Mesothelial cell of epicardium (in vitro differentiated cells): ENCODE measurements at places on chromosomes 12 and 14.

DNA sequence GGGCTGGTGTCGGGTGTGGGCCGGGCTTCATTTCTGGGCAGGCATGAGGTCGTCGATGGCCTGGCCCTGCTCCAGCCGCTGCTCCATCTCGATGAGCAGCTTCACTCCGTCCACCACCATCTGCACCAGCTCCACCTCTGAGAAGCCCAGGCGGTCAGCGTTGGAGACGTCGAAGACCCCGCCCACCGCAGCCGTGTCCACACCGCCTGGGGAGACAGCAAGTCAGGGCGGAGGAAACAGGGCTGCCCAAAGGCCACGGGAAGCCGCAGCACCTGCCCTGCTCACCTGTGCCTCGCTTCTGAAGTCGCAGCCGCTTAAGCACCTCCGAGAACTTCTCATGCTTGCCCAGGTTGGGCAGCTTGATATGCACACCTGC lies 2.8 kb downstream of the CKB start:
- H3K27ac ChIP-seq = no peak overlapping the region
- no peaks in the 10 kb centered on the region for H3K36me3 ChIP-seq
- DNase-seq = no peak
- peaks cover 25% of the 10 kb centered on the region for H3K4me1 ChIP-seq
- H3K27me3 ChIP-seq = peaks cover 31% of the 10 kb centered on the region

- peaks cover 21% of the 10 kb centered on the region for H3K36me3 ChIP-seq
- H3K27me3 ChIP-seq = no peaks in the 10 kb centered on the region
- H3K4me3 ChIP-seq = no peak overlapping the region
- peaks cover under 1% of the 10 kb centered on the region for H3K4me1 ChIP-seq
These were observed 6.9 kb downstream of the RTRAF start for GRCh38 chr14:51996148-51996746.

DNA sequence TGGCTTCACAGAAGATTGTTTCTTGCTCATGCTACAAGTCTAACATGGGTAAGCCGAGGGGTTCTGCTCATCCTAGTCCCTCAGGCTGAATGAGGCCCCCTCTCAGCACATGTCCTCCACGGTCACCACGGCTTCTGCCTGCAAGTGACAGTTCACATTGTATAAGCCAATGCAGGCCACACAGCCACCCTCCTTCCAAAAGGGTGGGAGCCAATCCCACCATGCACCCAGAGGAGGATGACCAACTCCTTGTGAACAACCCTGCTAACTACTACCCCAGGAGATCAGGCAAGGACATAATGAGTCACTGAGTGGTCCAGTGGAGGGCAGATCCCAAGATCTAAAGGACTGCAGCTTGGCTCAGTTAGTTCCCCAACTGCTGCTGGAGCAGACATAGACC lies 6.1 kb downstream of the SPRING1 start:
- no peak overlapping the region for H3K27ac ChIP-seq
- no peak for DNase-seq
- H3K4me1 ChIP-seq = peaks cover 16% of the 10 kb centered on the region

DNA sequence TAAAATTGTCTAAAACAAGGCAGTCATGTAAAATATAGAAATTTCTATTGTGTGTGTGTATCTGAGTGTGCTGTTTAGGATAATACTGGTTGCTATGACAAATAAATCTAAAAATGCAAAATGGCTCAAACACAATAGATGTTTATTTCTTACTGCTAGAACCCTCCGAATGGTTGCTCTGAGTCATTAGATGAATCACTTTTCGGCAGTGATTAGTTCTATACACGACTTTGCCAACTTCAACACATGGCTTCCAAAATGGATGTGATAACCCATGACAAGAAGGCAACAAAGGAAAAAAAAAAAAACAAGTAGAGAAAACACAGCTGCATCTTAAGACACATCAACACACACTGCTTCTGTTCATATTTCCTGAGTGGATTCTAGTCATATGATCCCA lies 729.2 kb downstream of the AACS start:
- DNase-seq = no peak
- H3K4me3 ChIP-seq = no peak overlapping the region
- no peak overlapping the region for H3K27ac ChIP-seq
- H3K36me3 ChIP-seq = no peaks in the 10 kb centered on the region
- no peaks in the 10 kb centered on the region for H3K27me3 ChIP-seq

GRCh38 chr12:18580706-18581105 lies 157.1 kb downstream of the PLCZ1 start:
- H3K27ac ChIP-seq = no peak overlapping the region
- H3K27me3 ChIP-seq = no peaks in the 10 kb centered on the region
- H3K4me1 ChIP-seq = no peaks in the 10 kb centered on the region
- H3K4me3 ChIP-seq = no peak overlapping the region
- H3K36me3 ChIP-seq = peaks cover 21% of the 10 kb centered on the region

- no peaks in the 10 kb centered on the region for H3K36me3 ChIP-seq
- H3K4me1 ChIP-seq = peaks cover 58% of the 10 kb centered on the region
- no peak for DNase-seq
- H3K4me3 ChIP-seq = no peak overlapping the region
These were observed 136.1 kb downstream of the KICS2 start for GRCh38 chr12:64085996-64086395.

DNA sequence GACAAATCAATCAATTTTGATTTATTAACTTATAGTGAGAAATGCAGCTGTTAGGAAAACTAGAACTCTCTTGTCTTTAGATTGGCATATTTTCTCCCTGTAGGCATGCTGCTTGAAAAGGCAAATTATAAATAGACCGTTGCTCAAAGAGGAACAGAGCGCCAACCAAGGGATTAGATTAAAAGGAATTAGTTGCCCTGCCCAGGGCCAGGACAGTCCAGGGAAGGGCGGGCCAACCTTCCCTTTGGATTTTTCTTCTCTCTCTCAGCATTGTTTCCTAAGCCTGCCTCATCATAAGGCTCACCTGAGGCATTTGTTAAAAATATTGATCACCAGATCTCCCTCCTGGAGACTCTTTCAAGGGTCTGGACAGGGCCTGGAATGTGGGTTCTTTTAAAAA lies 8.6 kb downstream of the CIPC start:
- DNase-seq = no peak
- no peaks in the 10 kb centered on the region for H3K27me3 ChIP-seq
- peaks cover 34% of the 10 kb centered on the region for H3K4me1 ChIP-seq
- H3K4me3 ChIP-seq = no peak overlapping the region
- no peak overlapping the region for H3K27ac ChIP-seq

GRCh38 chr14:52052288-52052943 lies 16.4 kb downstream of the NID2 start:
- no peaks in the 10 kb centered on the region for H3K27me3 ChIP-seq
- peaks cover 63% of the 10 kb centered on the region for H3K4me1 ChIP-seq
- no peaks in the 10 kb centered on the region for H3K36me3 ChIP-seq
- DNase-seq = no peak

DNA sequence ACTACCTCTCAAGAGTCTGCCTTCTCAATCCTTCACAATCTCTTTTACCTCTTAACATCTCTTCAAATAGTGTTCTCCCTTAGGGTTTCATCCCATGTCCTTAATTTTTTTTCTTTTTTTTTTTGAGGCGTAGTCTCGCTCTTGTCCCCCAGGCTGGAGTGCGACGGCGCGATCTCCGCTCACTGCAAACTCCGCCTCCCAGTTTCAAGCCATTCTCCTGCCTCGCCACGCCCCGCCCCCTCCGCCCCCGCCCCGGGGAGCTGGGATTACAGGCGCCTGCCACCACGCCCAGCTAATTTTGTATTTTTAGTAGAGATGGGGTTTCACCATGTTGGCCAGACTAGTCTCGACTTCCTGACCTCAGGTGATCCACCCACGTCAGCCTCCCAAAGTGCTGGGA lies 7.0 kb upstream of the BCAT1 start:
- no peak for DNase-seq
- no peaks in the 10 kb centered on the region for H3K27me3 ChIP-seq
- H3K4me1 ChIP-seq = peaks cover 20% of the 10 kb centered on the region
- no peak overlapping the region for H3K27ac ChIP-seq
- no peak overlapping the region for H3K4me3 ChIP-seq

- H3K36me3 ChIP-seq = no peaks in the 10 kb centered on the region
- no peak within 1 kb of the TSS for H3K27ac ChIP-seq
- H3K4me3 ChIP-seq = no peak within 1 kb of the TSS
- H3K27me3 ChIP-seq = peaks cover 41% of the 10 kb centered on the region
- DNase-seq = peak; percentile 74
These were observed at the start of gene NEUROD4 for GRCh38 chr12:55019784-55020183. Gene NEUROD4 (plus strand): TSS chr12:55019974. CDS start chr12:55026440, 6,466 bp downstream.

GRCh38 chr14:85590784-85591183 lies 60.8 kb downstream of the FLRT2 start:
- no peak for DNase-seq
- peaks cover 12% of the 10 kb centered on the region for H3K4me1 ChIP-seq
- H3K27me3 ChIP-seq = no peaks in the 10 kb centered on the region
- no peak overlapping the region for H3K4me3 ChIP-seq

GRCh38 chr12:68980476-68981212 lies 47.7 kb upstream of the CPM start:
- peaks cover 6% of the 10 kb centered on the region for H3K4me1 ChIP-seq
- no peaks in the 10 kb centered on the region for H3K36me3 ChIP-seq
- DNase-seq = no peak

DNA sequence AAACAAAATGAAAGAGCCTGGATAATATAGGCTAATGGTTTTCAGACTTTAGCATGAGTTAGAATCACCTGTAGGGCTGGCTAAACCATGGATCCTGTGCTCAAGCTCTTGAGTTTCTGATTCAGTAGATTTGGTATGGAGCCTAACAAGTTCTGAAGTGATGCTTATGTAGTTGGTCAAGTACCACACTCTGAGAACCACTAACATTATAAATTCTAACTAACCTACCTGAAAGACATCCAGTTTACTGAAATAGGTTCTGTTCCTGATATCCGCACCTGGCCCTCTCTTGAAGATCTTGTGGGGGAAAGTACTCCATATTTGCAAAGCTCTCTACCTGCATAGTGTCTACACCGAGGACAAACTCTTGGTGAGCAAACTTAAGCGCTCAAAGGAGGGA lies 59.4 kb upstream of the VSX2 start:
- peaks cover 2% of the 10 kb centered on the region for H3K36me3 ChIP-seq
- no peak for DNase-seq
- H3K27ac ChIP-seq = no peak overlapping the region
- H3K27me3 ChIP-seq = no peaks in the 10 kb centered on the region

DNA sequence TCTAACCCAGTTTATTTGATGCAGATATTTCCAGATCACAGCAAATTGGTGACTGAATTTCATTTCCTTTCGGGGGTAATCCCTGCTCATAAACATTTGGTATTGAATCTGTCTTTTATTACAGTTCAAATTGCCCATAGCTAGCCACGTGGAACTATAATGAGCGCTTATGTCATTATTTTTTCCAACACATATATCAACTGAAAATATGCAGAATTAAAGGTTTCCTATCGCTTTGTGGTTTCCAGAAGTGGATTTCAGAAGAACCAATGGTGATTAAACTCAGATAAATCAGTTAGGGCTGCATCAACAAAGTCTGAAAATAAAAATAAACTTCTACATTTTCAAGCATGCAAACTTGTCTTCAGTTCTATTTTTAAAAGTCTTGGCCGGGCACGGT lies 111.9 kb downstream of the PIK3C2G start:
- no peak overlapping the region for H3K4me3 ChIP-seq
- no peaks in the 10 kb centered on the region for H3K4me1 ChIP-seq
- no peak overlapping the region for H3K27ac ChIP-seq
- H3K27me3 ChIP-seq = no peaks in the 10 kb centered on the region
- H3K36me3 ChIP-seq = peaks cover 10% of the 10 kb centered on the region

DNA sequence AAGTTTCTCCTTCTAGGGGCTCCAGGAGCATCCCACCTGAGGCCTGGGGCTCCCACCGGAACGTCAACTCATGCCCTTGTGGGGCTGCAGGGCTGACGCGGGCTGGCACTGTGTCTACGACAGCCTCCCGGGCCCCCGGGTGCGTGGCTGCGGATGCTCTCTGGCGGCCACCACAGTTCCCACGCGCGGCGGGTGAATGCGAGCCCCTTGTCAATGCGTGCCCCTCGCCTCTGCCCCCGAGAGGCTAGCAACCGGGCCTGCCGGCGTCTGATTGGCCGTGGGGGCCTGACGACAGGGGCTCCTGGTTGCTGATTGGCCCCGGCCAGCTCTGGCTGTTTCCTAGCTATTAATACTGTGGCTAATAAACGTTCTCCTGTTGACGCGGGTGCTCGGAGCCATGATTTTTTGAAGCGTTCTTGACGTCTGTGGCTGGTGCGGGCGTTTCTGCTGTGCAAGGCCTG lies 1.8 kb upstream of the MEG3 start:
- H3K36me3 ChIP-seq = peaks cover 4% of the 10 kb centered on the region
- no peaks in the 10 kb centered on the region for H3K27me3 ChIP-seq
- DNase-seq = no peak
- no peak overlapping the region for H3K4me3 ChIP-seq
- peak overlapping the region; percentile 92 for H3K27ac ChIP-seq

DNA sequence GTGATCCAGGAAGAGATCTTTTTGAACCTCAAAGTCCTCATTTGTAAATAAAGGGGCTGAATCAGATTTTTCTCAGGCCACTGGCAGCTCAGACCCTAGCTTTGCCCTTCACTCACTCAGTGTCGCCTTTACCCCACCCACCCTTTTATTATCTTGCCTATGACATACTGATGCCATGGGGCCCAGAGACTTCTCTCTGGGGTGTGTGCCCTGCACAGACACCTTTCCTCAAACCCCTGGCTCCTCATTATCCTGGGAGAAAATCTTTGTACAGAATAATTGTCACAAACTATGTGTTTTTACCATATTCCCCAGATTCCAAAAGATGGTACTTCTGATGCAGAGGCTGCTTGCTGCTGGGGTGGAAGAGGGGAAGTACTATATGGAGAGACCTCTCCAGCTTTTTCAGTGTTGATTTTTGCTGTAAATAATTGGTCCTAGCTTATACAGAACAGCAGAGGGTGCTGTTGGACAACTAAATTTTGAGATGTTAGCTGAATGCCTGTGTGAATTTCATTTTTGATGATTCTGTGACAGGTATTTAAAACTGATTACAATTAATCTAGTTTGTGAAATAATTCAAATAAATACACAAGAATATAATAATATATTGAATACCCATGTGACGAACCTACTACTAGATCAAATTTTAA lies 53.9 kb upstream of the DCD start:
- no peaks in the 10 kb centered on the region for H3K36me3 ChIP-seq
- no peak overlapping the region for H3K27ac ChIP-seq
- peaks cover 7% of the 10 kb centered on the region for H3K4me1 ChIP-seq
- DNase-seq = no peak
- H3K4me3 ChIP-seq = no peak overlapping the region

DNA sequence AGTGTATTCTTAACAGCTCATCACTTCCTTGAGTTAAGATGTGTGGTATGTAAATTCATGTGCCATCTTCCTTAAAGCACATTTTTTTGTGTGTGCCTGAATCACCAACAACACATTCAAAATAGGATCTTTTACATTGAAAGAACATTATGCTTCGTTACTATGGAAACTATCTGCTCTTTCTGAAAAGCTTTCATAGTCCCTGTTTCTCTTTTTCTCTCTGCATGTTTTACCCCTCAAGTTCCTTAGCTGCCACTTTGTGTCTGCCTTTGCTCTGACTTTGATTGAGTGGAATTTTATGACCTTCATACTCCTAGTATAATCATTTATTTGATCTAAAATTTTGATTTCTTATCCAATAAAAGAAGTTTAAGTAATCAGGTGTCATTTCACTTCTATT lies 880.3 kb upstream of the FOXG1 start:
- DNase-seq = no peak
- peaks cover 7% of the 10 kb centered on the region for H3K4me1 ChIP-seq
- no peaks in the 10 kb centered on the region for H3K36me3 ChIP-seq
- no peaks in the 10 kb centered on the region for H3K27me3 ChIP-seq
- H3K4me3 ChIP-seq = no peak overlapping the region
